ENCODE measurements at places on chromosomes 13 and 19.

- no peak for DNase-seq
Measured at GRCh38 chr13:112835796-112836195, 133.2 kb upstream of the MCF2L start.

- DNase-seq, result no peak
Measured at GRCh38 chr19:41476583-41476982, 33.6 kb downstream of the ERICH4 start.

- DNase-seq, result no peak
Measured at GRCh38 chr19:1745589-1746031, 7.7 kb upstream of the ONECUT3 start.

DNA sequence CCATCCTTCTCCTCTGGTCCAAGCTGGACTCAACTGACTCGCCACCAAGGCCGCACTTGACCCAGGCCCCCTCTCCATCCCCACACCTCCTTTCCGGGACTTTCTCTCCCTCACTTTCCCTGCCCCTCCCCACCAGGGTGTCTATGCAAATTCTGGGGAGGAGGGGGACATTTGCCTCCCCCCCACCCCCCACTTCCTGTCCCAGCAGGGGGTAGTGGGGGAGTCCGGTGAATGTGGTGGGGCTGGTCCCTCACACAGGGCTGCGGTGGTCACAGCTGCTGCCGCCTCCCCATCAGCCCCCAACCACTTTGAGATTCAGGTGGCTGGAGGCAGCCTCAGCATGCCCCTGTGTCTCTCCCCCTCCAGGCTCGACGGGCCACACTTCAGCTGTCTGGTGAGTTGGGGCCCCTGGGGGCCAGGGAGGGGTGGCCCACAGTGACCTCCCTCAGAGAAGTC, 870 bp downstream of the SPIB start:
- DNase-seq, result no peak

- no peak for DNase-seq
Measured at GRCh38 chr19:53649746-53650593, 18.2 kb downstream of the DPRX start.

DNA sequence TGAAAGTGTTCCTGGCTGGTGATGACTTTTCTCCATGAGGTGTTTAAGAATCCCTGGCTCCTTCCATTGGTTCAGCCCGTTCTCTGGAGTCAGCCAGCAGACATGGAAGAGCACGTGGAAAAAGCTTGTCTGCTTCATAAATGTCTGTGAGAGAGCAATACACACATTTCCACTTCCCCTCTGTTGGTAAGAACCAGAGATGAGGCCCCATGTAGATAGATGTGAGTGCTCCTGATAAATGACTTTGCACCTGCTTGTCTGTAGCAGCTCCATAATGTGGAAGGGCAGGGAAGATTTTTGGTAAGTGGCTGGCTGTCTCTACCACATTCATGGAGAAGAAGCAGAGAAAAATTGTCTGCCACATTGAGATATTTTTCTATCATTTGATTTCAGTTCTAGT, 325.8 kb downstream of the LMO7 start:
- DNase-seq, result no peak

GRCh38 chr19:30371161-30371836, 885 bp upstream of the ZNF536 start:
- DNase-seq, result no peak

DNA sequence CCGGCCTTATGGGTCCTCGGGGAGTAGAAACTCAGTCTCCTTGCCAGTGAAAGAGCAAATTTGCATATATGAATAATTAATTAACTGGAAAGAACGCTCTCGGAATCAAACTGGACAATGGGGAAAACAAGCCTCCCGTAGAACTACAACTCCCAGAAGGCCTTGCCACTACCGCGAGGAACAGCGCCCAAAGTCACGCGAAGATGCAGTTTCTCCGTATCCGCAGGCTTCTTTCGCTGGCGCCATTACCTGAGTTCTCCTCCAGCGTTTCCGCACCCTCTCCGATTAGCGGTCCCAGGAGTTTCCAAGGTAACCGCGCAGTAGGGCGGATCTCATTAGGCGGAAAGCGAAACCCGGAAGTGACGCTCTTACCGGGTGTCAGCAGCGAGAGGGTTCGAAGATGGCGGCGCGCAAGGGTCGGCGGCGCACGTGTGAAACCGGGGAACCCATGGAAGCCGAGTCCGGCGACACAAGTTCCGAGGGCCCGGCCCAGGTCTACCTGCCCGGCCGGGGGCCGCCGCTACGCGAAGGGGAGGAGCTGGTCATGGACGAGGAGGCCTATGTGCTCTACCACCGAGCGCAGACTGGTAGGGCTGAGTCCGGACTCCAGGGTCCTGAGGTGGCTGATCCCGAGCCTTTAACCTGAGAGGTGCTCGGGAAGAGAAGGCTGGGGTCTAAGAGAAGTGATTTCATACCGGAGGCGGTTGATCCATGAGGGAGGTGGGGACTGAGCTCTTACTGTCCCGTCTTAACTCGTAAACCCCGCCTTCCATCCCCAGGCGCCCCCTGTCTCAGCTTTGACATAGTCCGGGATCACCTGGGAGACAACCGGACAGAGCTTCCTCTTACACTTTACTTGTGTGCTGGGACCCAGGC, at the start of gene GRWD1:
Gene GRWD1, plus strand, starts transcription at position 378 of the 876 bp plus-strand sequence. Its CDS starts 23 bp downstream, at position 401.
- peak; percentile 81 for DNase-seq
